ENCODE measurements at places on chromosomes 1 and 21.

- no peak for DNase-seq
Observed at GRCh38 chr1:115327270-115327669, 10.8 kb downstream of the NGF start.

DNA sequence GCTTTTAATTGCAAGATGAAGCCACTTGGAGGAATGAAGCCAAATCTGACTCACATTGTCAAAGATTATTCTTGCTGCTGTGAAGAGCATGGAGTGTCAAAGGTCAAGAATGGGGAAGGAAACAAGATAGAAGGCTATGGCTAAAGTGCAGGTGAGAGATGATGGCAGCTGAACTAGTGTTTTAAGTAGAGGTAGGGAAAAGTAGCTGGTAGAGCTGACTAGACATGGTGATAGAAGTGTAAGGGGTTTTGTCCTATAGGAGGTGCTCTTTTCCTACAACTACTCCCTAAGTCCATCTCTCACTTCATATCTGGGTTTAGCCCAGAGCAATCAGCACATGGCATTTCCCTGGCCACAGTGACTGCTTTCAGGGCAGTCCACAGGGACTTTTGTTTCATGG lies 11.8 kb downstream of the UBE2T start:
- no peak for DNase-seq

DNA sequence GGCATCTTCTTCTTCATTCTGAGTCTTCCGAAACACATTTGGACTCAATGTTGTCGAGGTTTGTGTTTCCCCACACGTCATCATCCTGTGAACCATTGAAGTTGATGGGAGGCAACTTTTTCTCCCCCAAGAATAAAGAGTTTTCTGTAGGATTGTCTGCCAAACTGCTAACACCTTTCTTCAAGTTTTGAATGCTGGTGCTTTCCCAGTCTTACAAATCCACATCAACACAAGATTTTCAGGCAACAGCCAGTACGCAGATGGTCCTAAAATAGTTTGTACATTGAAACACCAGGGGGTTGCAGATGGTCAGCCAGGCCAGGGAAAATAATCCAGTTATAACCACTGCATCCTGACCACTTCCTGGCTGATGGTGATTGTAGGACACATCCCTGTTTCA lies 187.9 kb downstream of the DISC1 start:
- no peak for DNase-seq

GRCh38 chr21:35025206-35026152 lies 23.6 kb downstream of the RUNX1 start:
- no peak for DNase-seq

GRCh38 chr1:94921977-94922376 lies 4.9 kb downstream of the CNN3 start:
- DNase-seq = no peak

GRCh38 chr1:92864131-92864530 lies 32.3 kb downstream of the RPL5 start:
- DNase-seq = no peak

GRCh38 chr1:224881762-224882211 lies 47.7 kb upstream of the DNAH14 start:
- no peak for DNase-seq

GRCh38 chr1:38686167-38686926 lies 173.2 kb downstream of the RRAGC start:
- no peak for DNase-seq

DNA sequence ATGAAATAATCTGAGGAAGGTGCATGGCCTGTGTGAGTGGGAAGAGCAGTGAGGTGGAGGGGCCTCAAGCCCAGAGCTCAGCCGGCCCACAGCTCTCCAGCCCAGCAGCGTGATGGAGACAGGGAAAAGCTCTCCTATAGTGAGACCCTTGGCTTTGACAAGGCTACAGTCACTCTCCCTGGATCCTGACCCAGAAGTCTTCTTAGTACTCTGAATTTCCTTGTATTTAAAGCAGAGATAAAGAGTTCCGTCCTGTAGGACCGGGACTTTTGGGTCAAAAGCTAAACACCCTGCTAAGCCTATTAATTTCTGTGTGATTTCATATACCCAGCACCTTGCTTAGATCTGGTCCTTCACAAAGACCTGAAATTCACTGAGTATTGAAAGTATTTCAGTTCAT lies 48.2 kb upstream of the F3 start:
- DNase-seq = no peak

- DNase-seq = no peak
Observed at GRCh38 chr1:194394676-194395075, 1208.3 kb upstream of the B3GALT2 start.

DNA sequence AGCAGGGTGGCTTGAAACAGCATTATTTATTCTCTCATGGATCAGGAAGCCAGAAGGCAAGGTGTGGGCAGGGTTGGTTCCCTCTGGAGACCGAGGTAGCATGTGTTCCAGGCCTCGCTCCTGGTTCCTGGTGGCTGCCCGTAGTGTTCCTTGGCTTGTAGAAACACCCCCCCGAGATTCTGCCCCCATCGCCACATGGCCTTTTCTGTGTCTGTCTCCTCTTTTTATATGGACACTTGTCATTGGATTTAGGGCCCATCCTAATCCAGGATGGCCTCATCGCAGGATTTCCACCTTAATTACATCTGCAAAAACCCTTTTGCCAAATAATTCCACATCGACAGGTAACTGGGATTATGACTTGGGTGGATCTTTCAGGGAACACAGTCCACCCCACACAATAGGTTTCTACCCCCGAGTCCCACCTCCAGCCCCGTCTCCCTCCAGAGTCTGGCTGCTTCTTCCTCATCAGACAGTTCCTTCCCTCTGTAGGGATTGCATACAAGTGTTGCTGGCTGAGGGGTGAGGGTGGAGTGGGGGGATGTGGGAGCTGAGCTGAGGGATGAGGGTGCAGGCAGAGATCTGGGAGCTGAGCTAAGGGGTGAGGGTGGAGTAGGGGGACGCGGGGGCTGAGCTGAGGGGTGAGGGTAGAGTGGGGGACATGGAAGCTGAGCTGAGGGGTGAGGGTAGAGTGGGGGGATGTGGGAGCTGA lies 12.3 kb upstream of the NPHP4 start:
- no peak for DNase-seq

DNA sequence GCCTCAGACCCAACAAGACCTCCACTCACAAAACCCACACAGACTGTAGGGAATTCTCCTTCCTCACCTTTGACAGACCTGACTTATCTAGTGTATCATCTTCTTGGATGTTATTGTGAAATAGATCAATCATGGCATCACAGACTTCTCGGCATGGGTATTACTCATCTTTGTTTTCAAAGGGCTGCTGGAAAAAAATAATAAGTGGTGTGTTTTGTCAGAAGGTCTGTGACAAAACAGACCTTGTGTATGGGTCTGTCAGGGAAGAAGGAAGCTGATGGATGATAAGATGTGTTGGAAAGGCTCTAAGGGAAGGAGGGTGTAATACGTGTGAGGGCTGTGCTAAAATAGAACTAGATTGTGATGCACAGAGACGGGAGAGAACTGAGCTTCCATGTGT lies 13.9 kb upstream of the S100A7 start:
- DNase-seq = no peak

GRCh38 chr1:25728301-25728935 lies 71.6 kb upstream of the SELENON start:
- DNase-seq = no peak

GRCh38 chr1:213899413-213899812 lies 88.4 kb upstream of the PROX1 start:
- no peak for DNase-seq

DNA sequence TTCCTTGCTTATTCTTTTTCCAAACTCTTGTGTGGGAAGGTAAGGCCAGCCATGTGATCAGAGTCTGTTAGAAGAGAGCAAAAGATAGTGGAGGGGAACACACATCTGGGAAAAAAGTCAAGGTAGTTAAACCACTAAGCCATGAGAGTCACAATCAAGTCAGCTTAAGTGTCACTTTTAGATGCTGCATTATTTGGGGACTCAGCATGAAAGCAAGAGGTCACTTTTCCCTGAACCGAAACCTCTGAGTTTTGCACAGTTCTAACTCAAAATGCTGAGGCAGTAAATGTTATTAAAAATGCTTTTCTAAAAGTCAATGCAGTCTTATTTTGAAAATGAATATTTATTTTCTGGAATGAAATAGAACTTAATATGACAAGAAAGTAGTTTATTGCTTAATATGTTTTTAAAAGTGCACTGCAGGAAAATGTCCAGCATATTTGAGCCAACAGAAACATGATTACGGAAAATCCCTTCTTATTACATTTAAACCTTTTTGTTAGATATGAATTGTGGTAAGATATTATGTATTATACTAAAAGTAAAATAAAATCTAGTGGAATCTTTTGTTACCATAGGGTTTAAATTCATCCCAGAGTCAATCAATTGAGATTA lies 69.3 kb downstream of the RBM11 start:
- DNase-seq = no peak

DNA sequence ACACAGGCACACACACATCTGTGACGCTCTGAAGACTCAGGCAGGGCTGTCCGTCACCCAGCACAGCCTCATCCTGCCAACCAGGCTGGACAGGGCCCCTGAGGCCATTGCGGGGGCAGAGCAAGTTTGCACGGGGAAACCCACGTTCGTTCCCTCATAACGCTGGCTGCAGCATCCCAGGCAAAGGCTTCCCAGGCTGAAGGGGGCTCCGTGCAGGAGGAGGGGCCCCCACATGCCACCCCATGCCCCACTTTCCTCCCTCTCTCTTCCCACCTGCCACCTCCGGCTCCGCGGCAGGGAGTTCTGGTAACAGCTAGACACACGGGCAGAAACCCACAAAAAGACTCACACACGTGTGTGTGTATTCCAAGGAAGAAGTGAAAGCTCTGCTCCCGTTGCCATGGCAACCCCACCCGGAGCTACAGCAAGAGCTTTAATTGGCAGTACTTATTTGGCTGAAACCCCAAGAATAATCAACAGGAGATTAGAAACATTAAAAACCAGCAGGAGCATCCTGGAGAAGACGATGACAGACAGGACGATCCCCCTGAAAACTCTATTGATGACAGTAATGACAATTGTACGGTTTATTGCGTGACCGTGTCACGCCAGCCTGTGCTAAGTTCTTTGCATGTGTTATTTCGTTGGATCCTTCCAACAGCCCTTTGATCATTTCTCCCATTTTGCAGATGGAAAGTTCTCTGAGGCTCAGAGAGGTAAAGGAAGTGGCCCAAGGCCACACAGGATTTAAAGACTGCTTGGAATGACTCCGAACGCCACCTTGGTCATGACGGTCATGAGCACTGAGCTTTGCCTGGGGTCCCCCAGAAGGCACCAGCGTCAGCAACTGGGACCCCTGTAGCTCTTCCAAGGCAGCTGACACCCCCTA lies 247.1 kb downstream of the NPHP4 start:
- no peak for DNase-seq

DNA sequence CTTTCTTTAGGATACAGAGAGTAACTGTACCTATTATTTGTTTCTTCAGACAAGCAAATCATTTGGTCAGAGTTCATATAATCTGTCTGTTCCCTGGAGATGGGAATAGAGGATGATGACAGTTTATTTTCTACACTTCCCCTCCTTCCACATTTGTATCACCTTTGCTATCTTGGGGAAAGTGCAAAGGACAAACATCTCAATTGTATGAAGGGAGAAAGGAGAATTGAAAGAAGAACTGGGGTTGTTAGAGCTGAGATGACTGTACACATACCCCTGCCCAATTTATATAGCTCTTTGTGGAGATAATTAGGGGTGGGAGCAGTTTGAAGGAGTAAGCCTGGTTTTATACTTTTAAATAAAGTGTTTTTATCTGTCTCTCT lies 14.0 kb downstream of the POLR3GL start:
- DNase-seq = no peak

GRCh38 chr1:177172272-177172671 lies 1.5 kb downstream of the BRINP2 start:
- no peak for DNase-seq

DNA sequence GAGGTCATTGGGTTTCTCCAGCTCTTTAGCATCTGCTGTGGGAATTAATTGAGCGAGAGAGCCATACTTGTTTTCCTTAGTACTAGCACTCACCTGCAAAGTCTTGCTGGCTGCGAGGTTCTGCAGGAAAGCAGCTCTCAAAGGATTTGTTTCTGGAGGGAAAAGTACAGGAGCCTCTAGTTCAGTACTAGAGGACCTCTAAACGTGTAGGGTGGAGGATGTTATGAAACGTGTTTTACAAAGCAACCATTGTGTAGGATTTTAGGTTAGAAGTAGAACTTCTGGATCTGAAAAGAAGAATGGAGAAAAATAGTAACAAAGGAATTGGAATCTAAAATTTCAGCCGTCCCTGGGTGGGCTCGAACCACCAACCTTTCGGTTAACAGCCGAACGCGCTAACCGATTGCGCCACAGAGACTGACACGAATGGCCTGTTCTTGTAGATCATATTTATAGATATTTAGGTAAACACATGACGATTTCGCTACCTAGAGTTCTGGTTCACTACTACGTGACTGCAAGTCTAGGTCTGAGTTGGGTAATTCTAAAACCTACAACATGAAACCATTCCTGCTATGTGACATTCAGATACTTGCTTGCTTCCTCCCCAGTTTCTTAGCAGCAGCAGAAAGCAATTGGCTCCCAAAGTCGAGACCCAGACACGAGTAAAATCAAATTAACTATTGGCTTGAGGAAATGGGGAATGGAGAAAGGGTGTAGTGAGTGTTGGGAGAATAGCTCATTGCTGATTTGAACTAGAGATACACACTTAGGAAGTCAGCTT lies 60.2 kb upstream of the CFAP126 start:
- no peak for DNase-seq

- DNase-seq = no peak
Observed at GRCh38 chr1:190192627-190193026, 285.0 kb downstream of the BRINP3 start.

- no peak for DNase-seq
Observed at GRCh38 chr1:181260994-181261393, 172.5 kb downstream of the IER5 start.

DNA sequence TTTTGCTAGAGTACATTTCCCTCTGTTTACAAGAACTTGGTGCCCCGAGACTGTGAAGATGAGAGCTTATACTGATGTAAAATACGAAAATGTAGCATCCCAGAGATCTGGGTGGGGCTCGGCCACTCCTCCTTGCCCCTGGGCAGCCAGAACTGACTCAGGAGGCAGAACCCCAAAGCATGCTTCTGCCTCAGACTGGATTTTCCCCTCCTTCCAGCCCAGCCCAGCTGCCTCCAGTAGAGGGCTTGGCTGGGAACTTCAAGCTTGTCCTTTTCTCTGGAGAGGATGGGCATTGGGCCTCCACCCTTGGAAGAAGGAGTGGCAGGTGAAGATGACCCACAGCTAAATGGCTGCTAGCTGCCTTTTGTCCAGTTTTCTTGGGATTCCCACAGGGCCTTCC lies 24.3 kb upstream of the BTG2 start:
- DNase-seq = no peak

DNA sequence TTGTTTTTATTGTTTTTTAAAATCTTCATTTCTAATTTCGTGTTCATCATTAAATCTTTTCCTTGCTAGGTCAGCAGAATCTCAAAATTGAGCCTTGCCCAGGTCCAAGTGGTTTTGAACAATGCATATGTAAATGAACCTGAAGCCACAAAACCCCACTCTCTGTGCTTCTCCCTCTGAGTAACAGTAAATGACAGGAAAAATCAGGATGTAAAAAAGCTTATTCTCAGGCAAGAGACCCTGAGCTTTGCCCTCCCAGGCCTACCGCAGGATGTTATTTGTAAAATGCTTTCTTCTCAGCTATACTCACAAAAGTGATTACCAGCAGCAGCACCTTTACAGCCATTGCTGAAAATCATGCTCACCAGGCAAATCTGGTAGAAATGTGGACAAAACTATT lies 47.6 kb downstream of the TYW3 start:
- DNase-seq = no peak

GRCh38 chr1:245225322-245226202 lies 70.8 kb downstream of the KIF26B start:
- no peak for DNase-seq

Measured in stimulated activated CD8-positive, alpha-beta memory T cell treated with anti-CD3 and anti-CD28 coated beads, Interleukin-15, amount 100 ng/mL, for 4 hours (primary cell).